ENCODE measurements at places on chromosomes 2 and 18.

DNA sequence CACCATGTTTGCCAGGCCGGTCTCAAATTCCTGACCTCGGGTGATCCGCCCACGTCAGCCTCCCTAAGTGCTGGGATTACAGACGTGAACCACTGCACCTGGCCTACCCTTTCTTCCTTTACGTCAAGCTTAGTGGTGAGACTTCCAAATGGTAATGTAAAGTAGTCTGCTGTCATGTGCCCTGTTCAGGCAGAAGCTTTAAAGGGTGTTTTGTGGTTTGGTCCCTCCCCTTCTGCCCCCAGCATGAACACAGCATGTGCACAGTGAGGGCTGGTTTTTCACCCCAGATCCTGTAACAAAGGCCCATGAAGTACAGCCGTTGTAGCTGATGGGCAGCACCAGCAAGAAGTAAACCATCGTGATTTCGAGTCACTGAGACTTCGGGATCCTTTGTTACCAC is 2.7 kb upstream of the DTYMK start:
- no peak for DNase-seq

- no peak for DNase-seq
Observed at GRCh38 chr2:169676357-169676756, 17.8 kb downstream of the CFAP210 start.

- DNase-seq: no peak
Observed at GRCh38 chr2:207506426-207506825, 23.3 kb upstream of the CREB1 start.

GRCh38 chr18:23077493-23078256 is 57.6 kb upstream of the CABLES1 start:
- DNase-seq: no peak

DNA sequence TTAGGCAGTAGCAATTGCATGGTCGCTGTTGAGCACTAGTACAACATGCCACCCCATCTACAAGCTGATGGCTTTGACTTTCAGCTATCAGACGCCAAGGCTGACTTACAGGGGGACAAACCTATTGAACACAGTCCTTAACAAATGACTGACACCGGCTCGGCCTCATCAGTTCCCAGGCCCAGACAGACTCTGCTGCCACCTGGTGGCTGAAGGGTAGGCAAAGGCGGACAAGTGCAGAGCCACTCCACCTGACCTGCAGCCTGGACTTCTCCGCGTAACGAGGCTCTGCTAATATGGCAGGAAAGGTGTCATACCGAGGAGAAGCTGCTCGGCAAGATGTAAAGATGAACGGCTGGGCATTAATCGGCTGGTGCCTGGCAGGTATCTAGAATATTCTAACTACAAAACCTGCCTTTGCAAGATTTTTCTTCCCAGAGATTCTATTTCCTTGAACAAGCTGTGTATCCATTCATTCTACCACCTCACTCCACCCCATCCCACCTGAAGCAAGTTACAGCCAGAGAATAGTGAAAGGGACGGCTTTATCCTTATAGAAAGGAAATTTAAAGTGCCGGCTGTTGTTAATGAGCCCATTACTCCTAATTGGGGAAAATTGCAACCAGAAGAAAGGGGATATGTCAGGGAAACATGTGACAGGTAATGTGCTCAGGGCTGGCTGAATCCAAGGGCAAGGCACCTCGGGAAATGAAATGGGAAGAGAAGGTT is 67.4 kb downstream of the STEAP3 start:
- DNase-seq: peak; percentile 64

DNA sequence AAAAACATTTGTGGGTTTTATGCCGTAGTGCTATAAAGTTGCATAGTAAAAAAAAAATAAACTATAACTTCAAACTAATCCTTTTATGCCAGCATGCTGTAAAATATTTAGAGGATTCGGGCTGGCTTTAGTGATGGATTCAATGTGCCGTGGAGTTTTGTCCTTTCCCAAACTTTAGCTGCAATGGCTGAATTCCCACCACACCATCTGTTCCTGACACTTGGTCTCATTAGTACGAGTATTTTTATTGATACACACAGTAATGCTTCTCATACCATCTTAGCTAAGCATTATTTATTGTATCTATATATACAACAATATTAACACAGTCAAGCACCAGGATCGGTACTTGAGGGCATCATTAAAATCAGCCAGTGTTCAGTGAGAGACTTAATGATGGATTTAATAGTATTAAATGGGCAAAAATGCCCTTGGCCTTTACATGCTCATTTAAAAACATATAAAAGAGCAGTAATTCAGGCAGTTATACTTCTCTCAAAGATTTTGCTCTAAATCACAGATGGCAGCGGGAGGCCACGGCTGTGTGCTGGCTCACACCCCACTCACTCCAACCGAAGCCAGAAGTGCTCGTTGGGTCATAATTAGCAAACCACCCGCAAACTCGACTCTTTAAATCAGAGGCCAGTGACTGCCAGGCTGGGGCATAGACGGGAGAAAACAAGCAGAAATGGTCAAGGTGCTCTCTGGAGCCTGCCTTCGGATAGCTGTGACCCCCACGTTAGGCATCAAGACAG is 297.0 kb upstream of the REV1 start:
- no peak for DNase-seq

DNA sequence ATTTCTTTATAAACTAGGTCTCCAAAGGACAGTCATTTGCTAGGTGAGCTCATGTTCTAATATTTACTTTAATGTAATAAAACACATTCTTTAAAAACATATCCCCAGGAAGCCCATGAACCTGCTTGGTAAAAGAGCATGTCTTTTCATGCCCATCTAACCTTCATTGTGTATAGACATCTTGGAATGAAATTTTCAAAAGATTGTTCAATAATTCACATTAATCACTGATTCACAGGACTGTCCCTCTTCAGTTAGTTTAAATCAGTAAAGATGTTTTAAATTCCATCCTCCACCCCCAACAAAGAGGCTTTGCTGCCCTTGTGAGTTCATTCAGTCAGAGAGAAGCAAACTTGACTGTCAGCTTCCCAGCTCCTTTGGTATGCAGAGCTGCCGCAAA is 633.4 kb upstream of the CELF4 start:
- no peak for DNase-seq

GRCh38 chr18:49851624-49852023 is 38.3 kb upstream of the ACAA2 start:
- DNase-seq: no peak

DNA sequence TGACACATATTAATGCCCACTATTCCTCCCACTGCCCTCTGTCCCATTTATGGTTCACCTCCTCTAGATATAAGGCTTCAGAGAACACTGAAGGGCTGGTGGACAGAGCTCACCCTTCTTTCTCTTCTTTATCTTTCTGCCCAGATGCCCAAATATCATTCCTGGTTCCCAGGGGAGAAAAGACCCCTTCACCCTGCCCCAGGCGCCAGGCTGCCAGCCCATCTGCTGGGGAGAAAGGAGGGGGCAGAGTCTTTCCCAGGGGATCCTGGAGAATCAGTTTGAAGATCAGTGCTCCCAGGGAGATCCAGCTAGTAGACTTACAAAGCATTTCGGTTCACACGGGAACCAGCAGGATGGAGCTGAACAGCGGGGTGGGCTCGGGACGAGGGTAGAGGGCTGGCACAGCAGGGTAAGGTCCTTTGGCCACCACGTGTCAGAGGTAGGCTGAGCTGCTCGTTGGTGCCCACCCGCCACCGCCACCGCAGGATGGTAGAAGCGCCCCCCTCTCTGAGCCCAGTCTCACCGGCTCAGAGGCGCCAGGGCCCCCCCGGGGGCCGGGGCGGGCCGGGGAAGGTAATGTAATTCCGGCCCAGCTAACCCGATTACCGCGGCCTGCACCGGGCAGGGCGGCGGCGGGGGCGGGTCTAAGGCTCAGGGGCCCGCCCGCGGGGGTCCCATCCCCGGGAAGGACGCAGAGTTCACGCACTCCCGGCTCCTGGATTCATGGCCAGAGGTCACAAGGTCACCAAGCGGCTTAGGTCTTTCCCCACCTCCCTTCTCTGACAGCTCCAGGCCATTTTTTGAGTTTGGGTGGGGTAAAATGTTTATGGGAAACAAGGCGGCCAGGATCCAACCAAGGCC is 1.3 kb upstream of the TLX2 start:
- no peak for DNase-seq

GRCh38 chr2:64404743-64405142 is 49.2 kb upstream of the LGALSL start:
- DNase-seq: no peak

DNA sequence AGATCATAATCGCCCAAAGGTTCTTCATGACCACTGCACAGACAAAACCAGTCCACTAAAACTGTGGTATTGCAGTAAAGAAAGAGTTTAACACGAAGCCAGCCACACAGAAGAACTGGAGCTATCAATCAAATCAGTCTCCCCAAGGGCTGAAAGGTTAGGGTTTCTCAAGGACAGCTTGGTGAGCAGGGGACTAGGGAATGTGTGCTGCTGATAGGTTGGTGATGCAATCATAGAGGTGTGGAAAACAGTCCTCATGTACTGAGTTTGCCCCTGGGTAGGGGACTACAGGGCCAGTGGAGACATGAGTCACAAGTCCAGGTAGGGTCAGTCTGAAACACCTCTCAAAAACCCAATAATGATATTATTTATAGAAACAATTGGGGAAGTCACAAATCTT is 27.3 kb upstream of the FEZ2 start:
- no peak for DNase-seq

DNA sequence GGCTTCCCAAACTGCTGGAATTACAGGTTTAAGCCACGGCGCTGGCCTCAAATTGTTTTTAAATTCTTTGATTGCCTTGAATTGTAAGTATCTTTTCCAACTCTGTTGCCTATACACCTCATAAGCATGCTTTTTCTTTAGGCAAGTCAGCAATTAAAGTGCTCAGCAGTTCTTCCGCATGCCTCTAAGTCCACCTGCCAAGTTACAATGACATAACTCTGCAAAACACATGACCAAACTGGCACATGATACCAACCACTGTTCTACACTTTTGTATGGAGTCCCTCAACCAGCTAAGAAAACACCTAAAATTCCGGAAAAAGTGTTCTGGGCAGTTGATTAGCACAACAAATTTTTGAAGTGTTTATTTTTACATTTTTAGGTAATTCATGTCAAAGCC is 5.1 kb downstream of the TXNL4A start:
- DNase-seq: no peak

GRCh38 chr18:10559553-10560451 is 34.0 kb downstream of the NAPG start:
- no peak for DNase-seq

- no peak for DNase-seq
Observed at GRCh38 chr2:141641462-141641861, 489.4 kb downstream of the LRP1B start.

DNA sequence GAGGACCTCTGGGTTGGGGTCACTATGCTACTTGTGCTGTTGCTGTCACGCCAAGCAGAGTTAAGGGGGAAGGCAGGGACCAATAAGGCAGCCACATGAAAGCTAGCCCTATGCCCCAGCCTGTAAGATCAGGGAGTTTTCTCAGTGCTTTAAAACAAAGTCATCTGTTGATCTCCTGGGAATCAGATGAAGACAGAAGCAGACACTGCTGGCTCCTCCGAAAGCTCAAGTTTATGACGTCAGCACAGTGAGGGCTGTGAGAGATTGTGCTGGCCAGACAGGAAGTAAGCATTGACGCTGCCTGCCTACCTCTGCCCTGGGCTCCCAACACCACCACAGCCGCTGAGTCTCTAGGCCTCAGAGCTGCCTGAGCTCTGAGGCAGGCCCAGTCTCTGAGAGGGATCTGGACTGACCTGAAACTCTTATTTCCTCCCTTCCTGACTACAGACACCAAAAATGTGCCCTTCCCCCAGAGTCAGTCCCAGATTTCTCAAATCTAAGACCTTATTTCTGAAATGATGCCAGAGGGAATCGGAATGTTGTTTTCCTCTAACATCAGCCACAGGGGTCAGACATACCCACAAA is 118.1 kb upstream of the EPAS1 start:
- peak; percentile 2 for DNase-seq

DNA sequence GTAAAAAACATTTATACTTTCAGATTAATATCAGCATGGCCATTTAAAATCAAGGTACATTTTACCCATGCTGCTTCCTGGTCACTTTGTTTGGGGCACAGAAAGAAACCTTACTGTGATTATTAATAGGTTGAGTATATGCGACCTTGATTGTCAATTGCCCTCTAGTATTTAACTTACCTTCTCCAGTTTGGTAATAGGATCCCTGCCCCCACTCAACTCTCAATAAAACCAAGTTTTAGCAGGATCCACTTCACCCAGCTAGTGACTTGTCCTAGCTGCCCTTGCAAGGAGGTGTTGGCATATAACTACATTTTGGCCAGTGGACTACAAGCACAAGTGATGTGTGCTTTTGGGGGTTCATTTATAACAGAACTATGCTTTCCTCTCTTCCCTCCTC is 34.3 kb downstream of the FANCL start:
- DNase-seq: no peak

DNA sequence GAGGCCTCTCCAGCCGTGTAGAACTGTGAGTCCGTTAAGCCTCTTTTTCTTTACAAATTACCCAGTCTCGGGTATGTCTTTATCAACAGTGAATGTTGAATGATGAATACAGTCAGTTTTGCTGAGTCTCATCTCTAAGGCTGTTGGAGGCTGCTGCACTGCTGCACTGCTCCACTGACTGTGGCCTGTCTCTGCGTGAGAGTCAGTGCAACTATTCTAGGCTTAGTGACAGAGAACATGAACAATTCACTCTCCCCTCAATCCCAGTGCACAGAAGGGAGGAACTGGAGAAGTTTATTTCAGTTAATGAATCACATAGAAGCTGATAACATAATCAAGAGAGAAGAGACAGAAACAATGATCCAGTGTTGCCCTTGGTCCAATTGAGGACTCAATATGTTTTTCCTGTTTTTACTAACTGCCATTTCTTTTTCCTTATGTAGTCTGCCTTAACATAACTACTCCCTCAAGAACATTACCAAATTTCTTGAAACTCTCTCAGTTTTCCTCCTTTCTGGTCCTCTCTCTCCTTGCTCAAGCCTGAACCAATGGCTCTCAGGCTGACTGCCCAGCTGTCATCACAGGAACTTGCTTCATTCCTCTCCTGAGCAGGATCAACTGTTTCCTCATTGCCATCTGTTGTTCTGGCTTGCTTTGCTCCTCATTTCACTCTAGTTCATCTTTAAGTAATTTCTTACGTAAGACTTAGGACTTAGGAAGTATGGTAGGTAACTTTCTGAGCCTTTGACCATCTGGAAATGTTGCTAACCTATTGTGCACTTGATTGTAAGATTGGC is 483.2 kb downstream of the METTL4 start:
- no peak for DNase-seq

GRCh38 chr2:146450131-146450530 is 1394.7 kb upstream of the ACVR2A start:
- no peak for DNase-seq

GRCh38 chr18:76390452-76391035 is 104.5 kb downstream of the ZNF516 start:
- no peak for DNase-seq

GRCh38 chr2:16277117-16277516 is 336.8 kb downstream of the MYCN start:
- DNase-seq: no peak

DNA sequence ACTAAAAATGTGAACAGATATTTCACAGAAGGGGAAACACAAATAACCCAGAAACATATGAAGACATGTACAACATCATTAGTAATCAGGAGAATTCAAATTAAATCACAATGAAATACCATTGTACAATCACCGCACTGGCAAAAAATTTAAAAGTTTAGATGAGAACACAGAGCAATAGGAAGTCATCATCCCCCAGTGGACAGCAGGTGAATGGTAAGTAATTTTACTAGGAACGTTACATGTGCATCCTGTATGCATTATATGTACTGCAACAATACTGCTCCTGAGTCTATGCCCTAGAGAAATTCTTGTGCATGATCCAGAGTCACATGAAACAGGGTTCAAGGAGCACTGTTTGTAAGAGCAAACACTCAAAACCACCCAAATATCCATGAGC is 713.8 kb downstream of the NRXN1 start:
- DNase-seq: no peak

GRCh38 chr18:21853016-21853415 is 112.4 kb downstream of the MIB1 start:
- DNase-seq: no peak

Measured in stimulated activated CD4-positive, alpha-beta T cell treated with anti-CD3 and anti-CD28 coated beads, TNF-alpha, amount 100 ng/mL, for 24 hours (primary cell).